ENCODE measurements at places on chromosomes 7 and 10. TPM values are rescaled to one million over a fixed set of nuclear protein-coding genes. Genes with fewer than 3 reads are reported as not detected.

GRCh38 chr10:103742824-103743223, 112.6 kb downstream of the SH3PXD2A start:
- no peak for DNase-seq

GRCh38 chr10:108905821-108906220, 1017.5 kb downstream of the XPNPEP1 start:
- no peak for DNase-seq

DNA sequence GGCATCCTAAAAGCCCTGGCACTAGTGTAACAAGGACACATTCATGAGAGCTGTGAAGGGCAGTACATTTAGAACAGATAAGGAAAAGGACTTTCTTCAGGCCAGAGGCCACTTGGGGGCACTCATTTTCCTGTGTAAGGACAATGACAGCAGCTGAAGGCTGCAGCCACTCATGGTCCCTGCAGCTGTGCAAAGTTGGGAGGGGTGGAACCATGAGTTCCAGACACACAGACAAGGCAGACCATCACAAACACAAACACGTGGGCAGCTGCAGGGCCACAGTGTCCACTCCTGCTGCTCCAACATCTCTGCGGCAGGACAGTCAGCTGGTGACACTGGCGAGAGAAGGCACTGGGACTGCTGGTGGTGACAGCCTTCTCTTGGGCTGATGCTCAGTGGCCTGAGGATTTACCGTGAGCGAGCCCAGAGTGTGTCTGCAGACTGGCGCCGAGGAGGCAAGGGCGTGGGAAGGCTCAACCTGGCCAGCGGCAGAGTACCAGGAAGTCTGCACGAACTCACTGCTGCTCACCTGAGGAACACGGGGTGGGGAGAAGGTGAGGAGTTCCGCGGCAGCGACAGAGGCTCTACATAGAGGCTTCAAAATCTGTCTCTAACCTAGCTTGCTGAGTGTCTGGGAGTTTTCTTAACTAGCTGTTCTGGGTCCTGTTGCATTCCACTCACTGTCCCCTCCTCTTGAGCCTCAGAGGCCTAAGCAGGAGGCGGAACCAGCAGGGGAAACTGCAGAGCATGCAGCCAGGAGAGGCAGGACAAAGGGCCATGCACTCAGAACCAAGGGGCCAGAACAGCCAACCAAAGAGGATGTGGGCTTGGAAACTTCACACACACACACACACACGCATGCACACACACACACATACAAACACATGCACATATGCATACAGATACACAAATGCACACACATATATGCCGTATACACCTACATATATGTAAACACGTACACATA, 76.5 kb upstream of the DDC start:
- DNase-seq = no peak

- DNase-seq = no peak
Observed at GRCh38 chr10:131571865-131572264, 260.3 kb upstream of the TCERG1L start.

DNA sequence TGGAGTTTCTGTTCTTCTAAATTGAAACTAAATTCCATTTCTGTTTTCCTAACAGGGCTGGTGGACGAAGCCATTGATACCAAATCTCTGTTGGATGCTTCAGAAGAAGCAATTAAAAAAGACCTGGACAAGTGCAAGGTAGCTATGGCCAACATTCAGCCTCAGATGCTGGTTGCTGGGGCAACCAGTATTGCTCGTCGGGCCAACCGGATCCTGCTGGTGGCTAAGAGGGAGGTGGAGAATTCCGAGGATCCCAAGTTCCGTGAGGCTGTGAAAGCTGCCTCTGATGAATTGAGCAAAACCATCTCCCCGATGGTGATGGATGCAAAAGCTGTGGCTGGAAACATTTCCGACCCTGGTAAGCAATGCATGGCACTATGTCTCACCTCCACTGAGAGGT, 45.6 kb downstream of the AP3M1 start:
- DNase-seq = no peak

GRCh38 chr7:143362131-143363015, at the start of gene FAM131B:
Gene FAM131B, minus strand, starts transcription at chr7:143362713. Its CDS starts 110 bp downstream, at chr7:143362603.
- no peak for DNase-seq

GRCh38 chr7:117942780-117943179, 69.5 kb upstream of the CTTNBP2 start:
- DNase-seq = no peak

GRCh38 chr7:67724955-67725354, 728.3 kb downstream of the TYW1 start:
- DNase-seq = no peak

GRCh38 chr7:96337519-96337918, 15.6 kb upstream of the SLC25A13 start:
- DNase-seq = no peak

GRCh38 chr7:128939861-128940410, 2.2 kb downstream of the IRF5 start:
- DNase-seq = no peak

GRCh38 chr10:130774871-130775270, 536.6 kb downstream of the TCERG1L start:
- DNase-seq = no peak

GRCh38 chr7:158123753-158124152, 463.9 kb downstream of the PTPRN2 start:
- no peak for DNase-seq

- no peak for DNase-seq
Observed at GRCh38 chr10:16943295-16944285, 126.4 kb upstream of the RSU1 start.

GRCh38 chr7:179948-180694, 12.2 kb upstream of the FAM20C start:
- DNase-seq = no peak

GRCh38 chr7:136938476-136938875, 70.0 kb downstream of the CHRM2 start:
- DNase-seq = no peak

DNA sequence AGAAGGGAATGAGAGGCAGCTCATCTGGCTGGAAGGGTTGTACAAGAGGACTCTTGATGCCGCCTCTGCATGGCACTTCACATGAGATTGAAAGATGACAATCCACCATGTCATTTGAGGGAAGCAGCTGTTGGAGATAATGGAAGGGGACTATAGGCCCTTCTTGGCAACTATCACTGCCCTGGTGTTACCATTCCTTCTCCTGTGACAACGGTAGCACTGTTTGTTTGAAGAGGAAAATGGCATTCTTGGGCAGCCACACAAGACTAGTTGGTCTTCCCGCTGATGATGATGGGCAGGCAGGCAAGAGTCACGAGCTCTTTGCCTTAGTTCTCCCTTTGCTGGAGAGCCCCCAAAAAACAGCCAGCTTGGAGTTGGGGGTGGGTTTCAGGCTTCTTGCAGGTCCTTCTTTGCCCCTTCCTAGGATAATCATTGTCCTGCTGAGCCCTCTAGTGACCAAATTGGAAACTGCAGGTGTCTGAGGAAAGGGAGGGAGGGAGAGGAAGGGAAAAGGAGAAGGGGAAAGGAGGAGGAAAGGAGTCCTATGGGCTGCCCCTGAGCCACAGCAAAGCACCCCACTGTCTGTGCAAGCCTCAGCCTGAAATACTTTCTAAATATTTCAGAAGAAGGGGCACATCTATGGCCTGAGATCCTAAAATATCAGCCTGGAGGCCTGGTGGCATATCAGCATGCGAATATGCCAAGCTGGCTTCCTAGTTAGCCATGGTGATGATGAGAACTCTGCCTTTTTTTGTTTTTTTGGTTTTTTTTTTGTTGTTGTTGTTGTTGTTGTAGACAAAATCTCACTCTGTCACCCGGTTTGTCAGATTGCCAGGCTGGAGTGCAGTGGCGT, 165.6 kb upstream of the KMT2E start:
- DNase-seq = peak; percentile 58

GRCh38 chr10:65395631-65396030, 1530.2 kb upstream of the LRRTM3 start:
- no peak for DNase-seq

GRCh38 chr7:100132126-100132525, 5.4 kb downstream of the MBLAC1 start:
- DNase-seq = no peak

DNA sequence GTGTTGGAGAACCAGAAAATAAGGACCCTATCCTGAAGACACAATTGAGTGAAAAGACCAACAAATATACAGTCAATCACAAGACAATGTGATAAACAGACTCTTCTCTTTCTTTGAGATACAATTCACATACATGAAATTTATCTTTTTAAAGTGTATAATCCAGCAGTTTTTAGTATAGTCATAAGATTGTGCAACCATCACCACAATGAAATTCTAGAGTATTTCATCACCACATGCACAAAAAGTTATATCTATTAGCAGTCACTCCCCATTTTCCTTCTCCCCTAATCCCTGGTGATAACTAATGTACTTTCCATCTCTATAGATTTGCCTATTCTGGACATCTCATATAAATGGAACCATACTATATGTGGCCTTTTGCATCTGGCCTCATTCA, 8.2 kb upstream of the SORBS1 start:
- no peak for DNase-seq

DNA sequence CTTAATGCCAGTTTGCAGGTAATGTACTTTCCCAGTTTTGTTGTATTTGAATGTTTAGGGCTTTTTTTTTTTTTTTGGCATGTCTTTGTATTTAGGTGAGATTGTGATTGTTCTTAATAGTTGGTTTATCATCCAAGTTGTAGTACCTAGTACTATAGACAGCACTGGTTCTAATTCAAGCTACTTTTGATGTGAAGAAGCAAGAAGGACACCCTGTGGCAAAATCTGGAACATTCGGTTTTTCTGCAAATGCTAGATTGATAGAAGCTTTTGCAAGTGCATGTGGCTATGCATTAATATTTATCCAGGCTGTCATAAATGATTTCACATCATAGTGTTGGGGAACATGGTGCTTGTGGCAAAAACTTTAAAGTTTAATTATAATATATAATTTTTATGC, 248.9 kb downstream of the FOXP2 start:
- peak; percentile 4 for DNase-seq

DNA sequence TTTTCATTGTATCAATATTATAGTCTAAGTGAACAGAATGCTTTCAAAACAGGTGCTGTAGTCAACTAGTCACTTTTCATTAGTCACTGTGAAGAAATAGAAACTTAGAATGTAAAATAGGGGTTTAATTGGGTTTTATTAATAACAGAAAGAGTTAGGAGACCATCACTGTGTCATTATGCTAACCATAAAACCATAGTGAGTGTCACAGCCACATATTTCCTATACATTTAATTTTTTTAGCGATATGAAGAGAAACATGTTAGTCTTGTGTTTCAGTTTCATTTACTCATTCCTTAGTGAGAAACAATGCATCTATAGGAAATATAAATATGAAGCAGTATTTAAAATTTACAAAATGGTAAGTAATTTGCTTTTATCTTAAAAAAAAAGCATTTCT, 22.2 kb downstream of the SPAG6 start:
- no peak for DNase-seq

DNA sequence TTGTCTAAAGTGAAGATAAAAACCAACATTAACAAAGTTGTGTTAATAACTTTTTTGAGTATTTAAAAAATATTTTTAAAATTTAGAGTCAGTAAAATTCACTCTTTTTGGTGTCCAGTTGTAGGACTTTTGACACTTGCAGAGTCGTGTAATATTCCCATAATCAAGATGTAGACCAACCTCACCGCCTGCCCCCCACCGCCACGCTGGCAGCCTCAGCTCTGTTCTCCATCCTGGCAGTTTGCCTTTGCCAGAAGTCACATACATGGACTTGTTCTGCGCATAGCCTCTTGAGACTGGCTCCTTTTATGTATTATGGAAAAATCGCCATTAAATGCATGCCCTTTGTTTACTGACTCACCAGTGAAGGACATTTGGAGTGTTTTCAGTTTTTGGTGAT, 27.3 kb upstream of the SYCE1 start:
- no peak for DNase-seq

- no peak for DNase-seq
Observed at GRCh38 chr7:149292462-149292823, 30.4 kb downstream of the ZNF783 start.

The TRIM74 gene
- not detected for total RNA-seq

The HOGA1 gene
- total RNA-seq = 70.8 TPM

The RASA4B gene
- 2.2 TPM for total RNA-seq

The GCC1 gene
- 12.9 TPM for total RNA-seq

The LIPJ gene
- total RNA-seq = not detected

The HOXA10 gene
- total RNA-seq = 22.1 TPM

The PILRA gene
- 0.41 TPM for total RNA-seq

The PRKRIP1 gene
- 26.2 TPM for total RNA-seq

The LIPK gene
- total RNA-seq = not detected

The CCL24 gene
- not detected for total RNA-seq

The CLRN3 gene
- total RNA-seq = not detected

The SAMD9L gene
- 1.0 TPM for total RNA-seq

The PLPP4 gene
- 6.8 TPM for total RNA-seq

The OR2A5 gene
- not detected for total RNA-seq

The HABP2 gene
- 0.72 TPM for total RNA-seq
